A673 (cell line): ENCODE measurements at places on chromosomes 12 and 14. TPM values are rescaled to one million over a fixed set of nuclear protein-coding genes. Genes with fewer than 3 reads are reported as not detected.
A peak's percentile ranks its signal among the peaks of the same experiment; 100 is the strongest.

Gene MGAT2
- total RNA-seq, result 35.9 and 37.3 TPM in 2 replicates

Gene CDH24
- 44.8 and 47.0 TPM in 2 replicates for total RNA-seq

Gene HOXC13
- total RNA-seq, result 10.1 and 10.7 TPM in 2 replicates

Gene FAM181A
- total RNA-seq, result not detected in 2 replicates

Gene PMEL
- 1.2 and 2.0 TPM in 2 replicates for total RNA-seq

Gene TRHDE
- total RNA-seq, result 17.6 and 24.5 TPM in 2 replicates

Gene PTGER2
- not detected in 2 replicates for total RNA-seq

- no peak overlapping the region for H3K4me3 ChIP-seq
- H3K27ac ChIP-seq, result no peak overlapping the region
- peaks cover 6% of the 10 kb centered on the region for H3K27me3 ChIP-seq
- no peaks in the 10 kb centered on the region for H3K4me1 ChIP-seq
- DNase-seq, result no peak
- no peaks in the 10 kb centered on the region for H3K36me3 ChIP-seq
Measured at GRCh38 chr12:4178424-4179170, 95.0 kb upstream of the CCND2 start.

- no peak overlapping the region for H3K4me3 ChIP-seq
- H3K4me1 ChIP-seq, result no peaks in the 10 kb centered on the region
- H3K27ac ChIP-seq, result no peak overlapping the region
- peaks cover 83% of the 10 kb centered on the region for H3K27me3 ChIP-seq
- no peaks in the 10 kb centered on the region for H3K36me3 ChIP-seq
Measured at GRCh38 chr12:5808981-5809380, 136.1 kb downstream of the ANO2 start.

GRCh38 chr14:24343795-24344660, 4.2 kb upstream of the RIPK3 start:
- H3K27ac ChIP-seq, result no peak overlapping the region
- no peaks in the 10 kb centered on the region for H3K27me3 ChIP-seq
- no peak for DNase-seq
- no peaks in the 10 kb centered on the region for H3K4me1 ChIP-seq
- H3K4me3 ChIP-seq, result no peak overlapping the region

GRCh38 chr14:94545131-94545841, 16.0 kb upstream of the SERPINA4 start:
- no peak overlapping the region for H3K27ac ChIP-seq
- no peaks in the 10 kb centered on the region for H3K27me3 ChIP-seq

GRCh38 chr12:51188359-51189051, 15.6 kb upstream of the TFCP2 start:
- no peak overlapping the region for H3K27ac ChIP-seq
- H3K4me1 ChIP-seq, result no peaks in the 10 kb centered on the region
- H3K27me3 ChIP-seq, result no peaks in the 10 kb centered on the region
- no peak for DNase-seq
- H3K36me3 ChIP-seq, result no peaks in the 10 kb centered on the region

- H3K27me3 ChIP-seq, result no peaks in the 10 kb centered on the region
- H3K4me3 ChIP-seq, result peak overlapping the region; percentile 64
- peak; percentile 7 for DNase-seq
- peaks cover 5% of the 10 kb centered on the region for H3K4me1 ChIP-seq
Measured at GRCh38 chr14:92794547-92794941, 439 bp downstream of the GOLGA5 start.

- no peak overlapping the region for H3K4me3 ChIP-seq
- DNase-seq, result no peak
- no peaks in the 10 kb centered on the region for H3K36me3 ChIP-seq
- no peaks in the 10 kb centered on the region for H3K27me3 ChIP-seq
Measured at GRCh38 chr12:88958153-88958552, 377.9 kb upstream of the KITLG start.

DNA sequence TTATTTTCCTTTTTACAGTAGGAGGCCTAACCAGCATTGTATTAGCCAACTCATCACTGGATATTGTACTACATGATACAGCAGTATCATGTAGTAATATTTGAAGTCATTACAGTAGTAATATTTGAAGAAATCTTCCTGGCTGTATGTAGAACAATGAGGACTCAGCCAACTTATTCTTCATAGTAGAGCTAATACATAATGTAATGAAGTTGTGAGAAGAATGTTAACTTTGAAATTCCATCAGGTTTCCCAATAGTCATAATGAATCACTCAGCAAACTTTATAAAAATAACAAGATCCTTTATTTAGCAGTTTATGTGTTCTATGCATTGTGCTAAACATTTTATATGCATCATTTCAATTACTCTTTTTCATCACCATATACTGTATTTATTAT, 61.8 kb downstream of the LRRK2 start:
- no peak overlapping the region for H3K4me3 ChIP-seq
- DNase-seq, result no peak
- no peaks in the 10 kb centered on the region for H3K27me3 ChIP-seq
- H3K27ac ChIP-seq, result no peak overlapping the region
- H3K36me3 ChIP-seq, result no peaks in the 10 kb centered on the region
- no peaks in the 10 kb centered on the region for H3K4me1 ChIP-seq

DNA sequence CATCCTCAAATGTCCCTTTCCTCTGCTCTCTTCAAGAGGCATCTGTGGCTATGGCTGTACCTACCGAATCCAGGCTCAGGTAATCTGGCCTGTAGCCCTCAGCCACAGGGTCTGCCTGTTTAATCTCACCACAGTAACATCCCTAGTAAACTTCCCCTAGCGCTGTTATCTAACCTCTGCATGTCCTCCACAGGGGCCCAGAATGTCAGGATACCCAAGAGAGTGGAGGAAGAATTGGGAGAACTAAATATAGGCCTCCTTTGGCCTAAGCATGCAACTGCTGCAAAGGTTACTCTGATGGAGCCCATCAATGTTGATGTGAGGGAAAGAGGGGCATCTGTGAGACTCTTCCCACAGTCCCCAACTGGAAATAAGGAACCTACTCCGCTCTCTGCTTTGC, 63.2 kb upstream of the IFNG-AS1 start:
- H3K4me1 ChIP-seq, result no peaks in the 10 kb centered on the region
- H3K27me3 ChIP-seq, result peaks cover 11% of the 10 kb centered on the region
- H3K36me3 ChIP-seq, result no peaks in the 10 kb centered on the region
- no peak for DNase-seq

DNA sequence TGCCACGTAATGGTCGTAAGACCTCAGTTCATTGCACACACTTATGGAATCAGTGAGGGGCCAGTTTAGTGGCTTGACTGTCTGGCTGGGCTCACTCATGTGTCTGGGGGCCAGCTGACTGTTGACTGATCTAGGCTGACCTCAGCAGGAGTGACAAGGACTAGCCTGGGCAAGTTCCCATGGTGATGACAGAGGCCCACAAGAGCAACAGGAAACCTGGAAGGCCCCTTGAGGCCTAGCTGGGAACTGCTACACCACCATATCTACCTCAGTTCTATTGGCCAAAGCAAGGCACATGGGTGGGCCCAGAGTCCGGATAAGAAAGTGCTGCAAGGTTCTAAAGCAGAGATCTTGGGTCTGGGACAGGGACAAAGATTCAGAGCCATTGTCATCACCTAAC, 21.3 kb upstream of the RFLNA start:
- no peaks in the 10 kb centered on the region for H3K4me1 ChIP-seq
- peak; percentile 54 for DNase-seq
- H3K27ac ChIP-seq, result no peak overlapping the region
- no peaks in the 10 kb centered on the region for H3K27me3 ChIP-seq

GRCh38 chr14:81766321-81766915, 232.8 kb upstream of the SEL1L start:
- no peaks in the 10 kb centered on the region for H3K36me3 ChIP-seq
- no peaks in the 10 kb centered on the region for H3K4me1 ChIP-seq
- H3K27ac ChIP-seq, result no peak overlapping the region

- H3K4me1 ChIP-seq, result no peaks in the 10 kb centered on the region
- no peak overlapping the region for H3K4me3 ChIP-seq
- H3K27ac ChIP-seq, result no peak overlapping the region
- no peak for DNase-seq
- H3K36me3 ChIP-seq, result no peaks in the 10 kb centered on the region
Measured at GRCh38 chr12:127411166-127411915, 855.6 kb upstream of the TMEM132C start.

DNA sequence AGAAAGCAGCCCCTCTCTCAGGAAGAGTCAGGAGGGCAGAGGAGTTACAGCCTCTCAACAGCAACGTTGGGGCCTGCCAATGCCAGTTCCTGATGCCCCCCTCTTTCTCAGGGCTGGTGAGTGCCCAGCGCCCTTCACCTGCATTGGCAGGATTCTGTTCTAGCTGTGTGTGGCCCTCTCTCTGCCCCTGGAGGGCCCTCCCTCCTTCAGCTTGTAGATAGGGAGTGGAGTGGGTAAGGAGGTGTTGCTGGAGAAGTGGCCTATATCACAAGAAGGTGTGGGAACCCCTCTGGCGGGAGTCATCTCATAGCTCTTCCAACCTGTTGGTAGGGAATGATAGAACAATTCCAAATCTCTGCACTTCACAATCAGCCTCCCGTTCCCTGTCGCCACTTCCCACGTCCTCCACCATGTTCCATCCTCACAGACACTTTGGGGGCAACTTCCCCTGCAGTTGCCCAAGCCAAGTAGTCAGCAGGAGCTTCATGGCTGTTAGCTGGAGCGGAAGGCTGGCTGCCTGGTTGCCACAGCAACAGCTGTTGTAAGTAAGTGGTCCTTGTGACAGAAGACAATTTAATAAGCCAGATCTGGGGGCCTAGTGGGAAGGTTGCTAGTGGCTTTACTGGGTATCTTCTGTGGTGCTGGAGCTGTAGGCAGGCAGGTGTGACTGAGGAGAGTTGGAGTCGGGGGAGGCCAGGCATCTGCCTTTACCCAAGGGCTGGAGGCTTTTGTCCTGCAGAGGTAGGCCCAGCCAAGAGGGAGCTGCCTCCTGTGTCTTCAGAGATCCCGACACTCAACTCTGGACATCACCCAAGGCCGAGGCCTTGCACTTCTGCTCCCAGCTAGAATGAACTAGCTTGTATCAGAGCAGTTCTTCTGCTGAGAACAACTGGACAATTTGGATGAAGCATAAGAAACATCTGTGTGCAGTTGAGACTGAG, 38.4 kb downstream of the GALNT16 start:
- H3K27ac ChIP-seq, result no peak overlapping the region
- no peaks in the 10 kb centered on the region for H3K36me3 ChIP-seq
- peak; percentile 17 for DNase-seq
- H3K4me1 ChIP-seq, result no peaks in the 10 kb centered on the region
- H3K4me3 ChIP-seq, result no peak overlapping the region

DNA sequence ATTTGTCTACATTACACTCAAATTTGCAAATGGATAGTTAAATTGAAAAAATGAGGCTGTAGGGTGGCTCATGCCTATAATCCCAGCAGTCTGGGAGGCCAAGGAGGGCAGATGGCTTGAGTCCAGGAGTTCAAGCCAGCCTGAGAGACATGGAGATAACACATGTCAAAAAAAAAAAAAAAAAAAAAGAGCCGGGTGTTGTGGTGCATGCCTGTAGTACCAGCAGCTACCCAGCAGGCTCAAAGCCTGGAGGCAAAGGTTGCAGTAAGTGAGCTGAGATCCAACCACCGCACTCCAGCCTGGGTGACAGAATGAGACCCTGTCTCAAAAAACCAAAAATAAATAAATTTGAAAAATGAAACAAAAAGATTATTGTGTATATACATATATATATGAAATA, 119.9 kb upstream of the MGAT4C start:
- H3K27ac ChIP-seq, result no peak overlapping the region
- DNase-seq, result peak; percentile 46
- H3K4me3 ChIP-seq, result no peak overlapping the region
- H3K36me3 ChIP-seq, result no peaks in the 10 kb centered on the region
- H3K4me1 ChIP-seq, result no peaks in the 10 kb centered on the region

- H3K27me3 ChIP-seq, result no peaks in the 10 kb centered on the region
- H3K27ac ChIP-seq, result no peak overlapping the region
- H3K4me3 ChIP-seq, result no peak overlapping the region
- H3K4me1 ChIP-seq, result no peaks in the 10 kb centered on the region
- H3K36me3 ChIP-seq, result no peaks in the 10 kb centered on the region
Measured at GRCh38 chr12:91326058-91327027, 143.7 kb upstream of the DCN start.

GRCh38 chr12:95218150-95219133, 835 bp downstream of the VEZT start:
- DNase-seq, result peak; percentile 73
- peaks cover 7% of the 10 kb centered on the region for H3K4me1 ChIP-seq
- no peaks in the 10 kb centered on the region for H3K27me3 ChIP-seq
- H3K36me3 ChIP-seq, result no peaks in the 10 kb centered on the region

DNA sequence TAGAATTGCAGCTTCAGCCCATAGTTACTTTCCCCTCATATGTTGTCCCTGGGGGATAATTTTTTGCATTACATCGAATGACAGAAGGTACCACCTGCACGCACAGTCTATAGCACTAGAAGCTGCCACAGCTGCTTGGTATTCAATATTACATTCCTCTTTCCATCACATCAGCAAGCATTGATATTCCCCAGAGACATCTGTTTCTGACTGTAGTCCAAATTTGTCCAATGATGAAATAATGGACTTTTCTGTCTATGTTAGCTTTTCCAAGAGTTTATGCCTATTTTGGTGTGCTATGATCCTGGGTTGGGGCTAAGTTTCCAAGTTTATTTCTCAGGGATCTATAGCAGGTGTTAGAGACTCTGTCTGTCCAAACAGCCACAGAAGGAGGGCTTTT, 335.4 kb downstream of the LRIG3 start:
- no peaks in the 10 kb centered on the region for H3K36me3 ChIP-seq
- no peak for DNase-seq
- no peak overlapping the region for H3K4me3 ChIP-seq
- H3K27ac ChIP-seq, result no peak overlapping the region
- H3K27me3 ChIP-seq, result no peaks in the 10 kb centered on the region

DNA sequence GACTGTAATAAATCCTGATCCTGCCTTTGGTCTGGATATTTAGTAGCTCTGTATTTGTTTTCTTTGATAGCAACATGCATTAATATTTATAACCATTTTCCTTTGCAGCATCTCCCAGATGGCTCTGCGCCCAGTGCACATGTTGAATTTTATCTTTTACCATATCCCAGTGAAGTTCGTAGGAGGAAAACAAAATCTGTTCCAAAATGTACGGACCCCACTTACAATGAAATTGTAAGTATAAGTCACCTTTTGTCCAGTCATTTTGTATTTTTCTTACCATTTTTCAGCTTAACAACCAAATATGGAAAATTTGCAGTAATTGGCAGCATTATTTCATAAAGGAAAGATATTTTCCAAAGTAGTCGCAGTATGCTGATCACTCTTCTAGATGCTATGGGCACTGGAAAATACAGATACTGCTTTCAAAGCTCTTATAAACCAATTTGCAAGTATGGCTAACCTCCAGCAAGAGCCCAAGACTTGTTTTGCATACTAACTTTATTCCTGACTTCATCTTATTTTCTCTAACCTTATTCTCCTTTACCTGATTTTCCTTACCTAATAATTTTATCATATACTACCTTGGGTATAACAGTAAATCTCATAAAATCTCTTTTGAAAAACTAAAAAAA, 97.4 kb downstream of the PLCZ1 start:
- no peaks in the 10 kb centered on the region for H3K36me3 ChIP-seq
- no peaks in the 10 kb centered on the region for H3K4me1 ChIP-seq
- H3K27me3 ChIP-seq, result peaks cover 7% of the 10 kb centered on the region
- no peak for DNase-seq
- no peak overlapping the region for H3K27ac ChIP-seq
- no peak overlapping the region for H3K4me3 ChIP-seq
